ENCODE measurements at places on chromosomes 6 and 20.
A peak's percentile ranks its signal among the peaks of the same experiment; 100 is the strongest.

- ATAC-seq, result peak; percentile 65
These were observed 102.1 kb upstream of the STMND1 start for GRCh38 chr6:16999491-17000436.

DNA sequence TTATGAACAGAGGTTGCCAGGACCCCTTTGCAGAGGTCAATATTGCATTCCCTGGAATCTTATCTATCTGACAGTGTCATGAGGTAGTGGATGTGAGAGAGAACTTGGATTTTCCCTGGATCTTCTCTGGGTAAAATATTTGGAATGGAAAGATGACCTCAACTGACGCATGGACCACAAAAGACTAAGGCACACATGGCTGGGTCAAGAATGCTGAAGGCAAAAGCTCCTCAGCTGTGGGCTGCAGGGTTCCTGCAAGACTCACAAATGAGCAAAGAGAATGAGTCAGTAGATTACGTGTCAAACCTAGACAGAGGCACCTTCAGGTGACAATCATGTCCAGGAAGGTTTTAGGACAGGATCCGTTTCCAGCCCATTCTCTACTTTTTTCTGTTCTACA, 484.0 kb downstream of the C6orf118 start:
- ATAC-seq, result no peak

- ATAC-seq, result no peak
These were observed 610 bp downstream of the ZNF217 start for GRCh38 chr20:53592992-53593465.

- ATAC-seq, result no peak
These were observed 156.7 kb upstream of the THEMIS start for GRCh38 chr6:128057541-128057940.

GRCh38 chr6:33057222-33058150, 16.0 kb downstream of the HLA-DPA1 start:
- no peak for ATAC-seq

- no peak for ATAC-seq
These were observed 404.6 kb upstream of the IRAK1BP1 start for GRCh38 chr6:78462728-78463127.

GRCh38 chr6:137013738-137014602, 30.8 kb downstream of the IL20RA start:
- peak; percentile 88 for ATAC-seq

DNA sequence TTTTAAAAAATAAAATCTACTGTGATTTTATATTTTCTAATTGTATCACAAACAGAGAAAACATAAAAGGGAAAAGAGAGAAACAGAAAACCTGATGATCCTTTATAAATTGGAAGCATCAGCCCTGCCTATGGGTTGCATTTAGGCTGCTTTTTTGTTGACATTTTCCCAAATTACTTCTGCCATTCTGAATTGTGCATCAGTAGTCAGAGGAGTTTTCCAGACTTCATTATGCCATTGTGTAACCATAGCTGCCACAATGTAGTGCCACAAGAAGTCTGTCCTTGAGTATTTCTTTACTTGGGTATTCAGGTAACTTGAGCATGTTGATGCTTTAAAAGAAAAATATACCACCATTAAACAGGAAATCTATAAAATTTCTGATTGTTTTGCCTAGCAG, 130.3 kb downstream of the HACE1 start:
- ATAC-seq, result no peak

- no peak for ATAC-seq
These were observed 220.0 kb downstream of the ZFAND3 start for GRCh38 chr6:38039502-38039901.

DNA sequence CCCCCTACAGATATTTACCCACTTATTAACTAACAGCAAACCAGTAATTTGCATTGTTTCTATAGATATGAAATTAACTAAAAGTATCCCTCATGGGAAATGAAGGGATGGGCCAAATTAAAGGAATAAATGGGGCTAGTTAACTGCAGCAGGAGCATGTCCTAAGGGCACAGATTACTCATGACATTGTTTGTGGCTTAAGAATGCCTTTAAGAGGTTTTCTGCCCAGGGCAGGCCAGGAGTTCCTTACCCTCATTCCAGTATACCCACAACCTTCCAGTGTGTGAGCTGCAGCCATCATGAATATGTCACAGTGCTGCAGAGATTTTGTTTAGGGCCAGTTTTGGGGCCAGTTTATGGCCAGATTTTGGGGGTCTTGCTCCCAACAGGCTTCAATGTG, 1101.9 kb downstream of the PRIM2 start:
- no peak for ATAC-seq

- no peak for ATAC-seq
These were observed 312.0 kb upstream of the PREP start for GRCh38 chr6:105714846-105715245.

DNA sequence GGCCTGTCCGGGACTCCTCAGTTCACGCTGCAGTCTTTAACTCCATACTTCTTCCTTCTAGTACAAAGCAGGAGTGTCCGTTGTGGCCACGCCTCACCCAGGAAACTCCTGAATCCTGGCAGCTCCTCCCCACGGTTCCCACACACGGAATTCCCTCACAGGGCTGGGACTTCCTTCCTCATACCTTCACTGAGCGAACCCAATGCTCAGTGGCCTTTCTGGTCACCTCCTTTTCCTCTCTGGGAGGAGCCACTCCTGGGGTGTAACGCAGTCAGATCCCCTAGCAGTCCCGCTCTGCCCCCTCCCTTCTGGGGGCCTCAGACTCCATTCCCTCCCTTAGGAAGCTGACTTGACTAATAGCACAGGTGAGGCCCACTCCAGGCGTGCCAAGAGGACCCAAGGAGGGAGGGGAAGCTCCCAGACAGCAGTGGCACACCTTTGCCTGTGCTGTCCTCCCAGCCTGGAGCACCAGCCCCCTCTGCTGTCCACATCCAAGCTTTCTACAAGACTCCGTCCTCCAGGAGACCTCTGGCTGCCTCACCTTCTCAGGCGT, at the start of gene SLC52A3:
TSS of gene SLC52A3 (minus strand) at position 75 of the 553 bp plus-strand sequence. CDS start 2,726 bp downstream, outside the sequence.
- peak; percentile 89 for ATAC-seq

DNA sequence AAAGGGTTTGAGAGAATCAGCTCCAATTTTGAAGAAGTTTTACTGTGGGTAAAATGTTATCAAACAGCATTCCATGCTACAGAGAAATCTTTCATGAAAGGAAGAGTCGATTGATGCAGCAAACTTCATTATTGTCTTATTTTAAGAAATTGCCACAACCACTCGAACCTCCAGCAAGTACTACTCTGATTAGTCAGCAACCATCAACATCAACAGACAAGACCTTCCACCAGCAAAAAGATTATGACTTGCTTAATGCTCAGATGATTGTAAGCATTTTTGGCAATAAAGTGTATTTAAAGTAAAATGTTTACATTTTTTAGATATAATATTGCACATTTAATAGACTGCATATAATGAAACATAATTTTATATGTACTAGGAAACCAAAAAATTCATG, 87.5 kb downstream of the AKAP7 start:
- ATAC-seq, result no peak

DNA sequence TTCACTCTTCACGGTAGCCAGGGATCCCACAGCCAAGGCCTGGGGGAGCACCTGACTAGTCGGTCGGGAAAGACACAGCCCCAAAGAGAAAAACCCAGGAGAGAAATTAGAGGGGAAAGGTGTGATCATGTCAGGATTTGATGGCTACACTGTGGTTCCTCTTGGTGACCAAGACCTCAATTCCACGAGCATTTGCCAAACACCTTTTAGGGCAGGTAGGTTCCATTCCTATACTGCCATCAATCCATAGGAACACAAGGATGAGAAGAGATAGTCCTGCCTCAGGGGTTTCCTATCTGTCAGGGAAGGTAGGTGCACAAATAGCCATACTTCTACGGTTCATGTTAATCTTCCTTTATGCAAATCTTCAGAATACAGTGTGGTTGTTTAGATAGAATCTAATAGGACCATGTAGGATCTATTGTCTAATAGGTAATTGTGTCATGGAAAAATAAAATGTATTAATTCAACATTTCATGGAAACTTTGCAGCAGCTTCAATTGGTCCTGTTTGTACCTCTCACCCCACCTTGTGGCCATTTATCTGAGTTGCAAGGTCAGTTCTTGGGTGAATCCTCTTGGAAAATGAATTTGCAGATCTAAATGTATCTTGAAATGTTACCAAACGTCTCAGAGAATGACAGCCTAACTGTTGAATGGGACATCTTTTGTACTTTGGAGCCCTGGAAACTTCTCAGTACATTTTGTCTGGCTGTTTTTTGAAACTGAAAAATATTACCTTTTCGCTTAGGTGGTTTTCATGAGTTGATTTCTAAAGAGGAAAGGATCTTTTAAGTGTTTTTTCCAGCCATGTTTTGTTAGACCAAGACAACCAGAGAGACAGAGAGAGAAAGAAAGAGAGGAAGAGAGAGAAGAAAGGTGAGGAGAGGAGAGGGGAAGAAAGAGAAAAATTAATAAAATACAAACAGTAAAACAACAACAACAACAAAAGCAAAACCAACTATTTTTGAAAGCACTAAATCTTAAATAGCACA, 33.7 kb upstream of the IYD start:
- peak; percentile 36 for ATAC-seq

- ATAC-seq, result no peak
These were observed 270.2 kb upstream of the PRDM1 start for GRCh38 chr6:105815661-105816555.

GRCh38 chr6:22642254-22642653, 72.9 kb downstream of the HDGFL1 start:
- no peak for ATAC-seq

DNA sequence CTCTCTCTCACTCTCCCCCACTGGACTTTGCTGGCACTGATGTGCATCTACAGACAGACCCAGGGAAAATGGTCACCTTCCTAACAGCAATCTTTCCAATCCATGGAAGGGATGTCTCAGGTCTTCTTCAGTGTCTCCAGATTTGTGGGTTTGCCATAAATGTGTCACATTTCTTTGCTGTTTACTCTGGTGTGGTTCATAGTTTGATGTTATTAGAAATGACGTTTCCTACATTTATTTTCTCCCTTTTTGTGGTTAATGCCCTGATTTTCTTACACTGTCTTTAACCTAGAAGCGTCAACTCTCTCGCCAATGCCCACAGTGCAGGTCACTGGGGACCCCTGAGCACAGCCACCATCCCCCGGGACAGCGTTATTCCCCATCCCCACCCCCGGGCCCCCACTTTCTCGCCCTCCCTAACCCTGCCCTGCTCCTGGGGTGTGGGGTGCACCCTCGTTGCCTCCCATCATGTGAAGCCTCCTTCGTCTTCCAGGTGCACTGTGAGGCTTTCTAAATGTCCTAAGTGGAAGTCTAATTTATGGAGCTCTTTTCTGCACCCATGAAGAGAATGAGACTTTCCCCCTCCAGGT, 86.5 kb downstream of the YTHDF1 start:
- ATAC-seq, result no peak

- ATAC-seq, result peak; percentile 44
These were observed 32.4 kb downstream of the NQO2 start for GRCh38 chr6:3031857-3032640.

- no peak for ATAC-seq
These were observed 1.0 kb downstream of the CLIC5 start for GRCh38 chr6:46014511-46015118.

GRCh38 chr6:69813508-69813907, 16.7 kb upstream of the LMBRD1 start:
- peak; percentile 49 for ATAC-seq

DNA sequence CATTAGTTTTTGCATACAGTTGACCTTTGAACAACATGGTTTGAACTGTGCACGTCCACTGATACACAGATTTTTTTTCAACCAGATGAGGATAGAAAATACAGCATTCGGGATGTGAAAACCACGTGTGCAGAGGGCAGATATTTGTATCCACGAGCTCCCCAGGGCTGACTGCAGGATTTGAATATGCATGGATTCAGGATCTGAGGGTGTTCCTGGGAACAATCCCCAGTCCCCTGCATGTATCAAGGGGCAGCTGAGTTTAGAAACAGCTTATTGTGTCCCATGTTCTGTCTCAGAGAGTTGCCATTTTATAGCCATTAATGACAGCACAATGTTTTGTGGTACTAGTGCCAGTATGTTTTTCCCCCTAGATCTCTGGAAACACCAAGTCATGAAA, 53.6 kb downstream of the CD164 start:
- ATAC-seq, result no peak

- ATAC-seq, result no peak
These were observed 7.5 kb upstream of the BTN2A1 start for GRCh38 chr6:26450240-26450639.

- ATAC-seq, result no peak
These were observed 429.6 kb downstream of the BCKDHB start for GRCh38 chr6:80535914-80536565.

GRCh38 chr20:47125508-47125757, 230.8 kb downstream of the EYA2 start:
- peak; percentile 77 for ATAC-seq

DNA sequence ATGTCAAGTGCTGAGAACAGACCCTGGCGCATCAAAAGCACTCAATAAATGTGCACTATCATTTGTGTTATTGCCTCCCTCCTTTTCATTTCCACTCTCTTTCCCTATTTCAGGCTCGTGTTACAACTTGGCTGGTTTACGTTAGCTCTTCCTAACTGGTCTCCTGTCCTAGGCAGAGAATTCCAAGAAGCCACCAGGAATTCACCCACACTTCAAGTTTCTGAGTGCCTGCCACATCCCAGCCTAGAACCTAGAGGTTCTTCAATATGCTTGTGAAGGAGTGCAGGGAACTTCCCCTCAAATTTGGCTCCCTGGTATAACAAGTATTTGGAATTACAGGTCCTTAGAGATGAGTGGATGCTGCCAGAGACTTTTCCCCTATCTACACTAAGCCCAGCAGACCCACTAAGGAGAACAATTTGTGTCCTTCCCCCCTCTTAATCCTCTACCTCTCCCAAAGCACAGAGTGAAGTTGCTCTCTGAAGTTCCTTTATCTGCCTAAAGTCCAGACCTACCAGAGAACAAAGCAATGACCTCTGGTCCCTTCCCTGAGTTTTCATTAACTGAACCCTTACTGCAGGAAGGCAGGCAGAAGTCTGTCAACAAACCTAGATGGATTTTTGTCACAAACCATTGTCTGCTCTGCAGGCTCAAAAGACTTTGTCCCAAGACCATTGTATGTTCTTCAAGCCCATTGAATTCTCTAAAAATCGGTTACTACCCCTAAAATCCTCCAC, 201.6 kb upstream of the JARID2 start:
- ATAC-seq, result no peak

- no peak for ATAC-seq
These were observed 158.8 kb downstream of the DTNBP1 start for GRCh38 chr6:15504040-15504495.

DNA sequence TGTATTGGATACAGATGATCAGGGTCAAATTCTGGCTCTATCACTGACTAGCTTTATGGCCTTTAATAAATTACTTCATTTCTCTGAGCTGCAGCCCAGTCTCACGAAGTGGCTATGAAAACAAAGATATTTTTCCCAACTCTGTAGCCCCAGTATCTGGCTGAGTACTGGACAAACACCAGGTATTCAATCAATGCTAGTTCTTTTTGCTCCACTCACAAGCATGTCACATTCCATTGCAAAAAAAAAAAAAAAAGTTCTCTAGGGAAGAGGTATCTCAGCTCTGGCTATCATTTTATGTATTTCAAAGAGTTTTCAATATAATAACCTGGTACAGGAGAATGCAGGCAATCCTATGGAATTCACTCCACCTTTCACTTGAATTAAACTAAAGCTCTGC, 3.1 kb downstream of the CHD6 start:
- no peak for ATAC-seq

- peak; percentile 45 for ATAC-seq
These were observed 45.8 kb upstream of the ARID1B start for GRCh38 chr6:156731396-156731795.
